Stimulated activated CD8-positive, alpha-beta memory T cell treated with anti-CD3 and anti-CD28 coated beads, Interleukin-4, amount 100 ng/mL, for 1 hour (primary cell): ENCODE measurements at places on chromosomes 16 and 17.

DNA sequence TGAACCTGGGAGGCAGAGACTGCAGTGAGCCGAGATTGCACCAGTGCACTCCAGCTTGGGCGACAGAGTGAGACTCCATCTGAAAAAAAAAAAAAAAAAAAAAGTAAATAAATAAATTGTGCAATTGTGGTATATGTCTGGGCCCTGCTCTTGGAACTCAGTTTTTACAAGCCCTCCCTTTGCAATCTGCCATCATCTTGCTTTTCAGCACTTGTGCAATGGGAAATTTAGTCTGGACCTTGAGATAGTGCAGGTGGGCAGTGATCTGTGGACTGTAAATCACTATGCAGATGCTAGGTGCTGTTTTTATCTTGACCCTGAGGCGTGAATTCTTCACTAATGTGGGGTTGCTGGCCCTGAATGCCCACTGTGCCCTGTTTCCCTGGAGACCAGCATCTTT lies 6.5 kb upstream of the RAP1GAP2 start:
- DNase-seq: no peak

GRCh38 chr16:71367241-71367976 lies 8.9 kb downstream of the CALB2 start:
- DNase-seq: no peak

- DNase-seq: no peak
These were observed 17.1 kb downstream of the PMP22 start for GRCh38 chr17:15247891-15248529.

DNA sequence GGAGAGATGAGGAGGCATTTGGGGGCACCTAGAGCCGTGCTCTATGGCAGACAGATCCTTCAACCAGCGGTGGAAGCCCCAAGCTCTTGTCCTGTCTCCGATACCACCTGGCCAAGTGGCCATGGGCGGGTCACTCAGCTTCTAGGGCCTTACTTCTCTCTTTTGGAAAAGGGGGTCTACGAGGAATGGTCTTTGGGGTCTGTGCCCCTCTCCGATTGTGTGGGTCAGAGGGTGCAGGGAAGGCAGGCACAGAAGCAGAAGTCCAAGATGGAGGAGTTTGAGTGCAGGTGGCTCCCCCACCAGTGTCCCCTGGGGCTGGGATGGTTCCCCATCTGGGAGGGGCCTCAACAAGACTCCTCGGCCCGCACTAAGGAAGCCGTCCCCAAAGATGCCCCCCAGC lies 116.7 kb downstream of the CCDC182 start:
- no peak for DNase-seq

GRCh38 chr16:85123891-85124635 lies 11.8 kb upstream of the CIBAR2 start:
- DNase-seq: no peak

GRCh38 chr17:41965694-41966462 lies 717 bp upstream of the CNP start:
- peak; percentile 41 for DNase-seq

DNA sequence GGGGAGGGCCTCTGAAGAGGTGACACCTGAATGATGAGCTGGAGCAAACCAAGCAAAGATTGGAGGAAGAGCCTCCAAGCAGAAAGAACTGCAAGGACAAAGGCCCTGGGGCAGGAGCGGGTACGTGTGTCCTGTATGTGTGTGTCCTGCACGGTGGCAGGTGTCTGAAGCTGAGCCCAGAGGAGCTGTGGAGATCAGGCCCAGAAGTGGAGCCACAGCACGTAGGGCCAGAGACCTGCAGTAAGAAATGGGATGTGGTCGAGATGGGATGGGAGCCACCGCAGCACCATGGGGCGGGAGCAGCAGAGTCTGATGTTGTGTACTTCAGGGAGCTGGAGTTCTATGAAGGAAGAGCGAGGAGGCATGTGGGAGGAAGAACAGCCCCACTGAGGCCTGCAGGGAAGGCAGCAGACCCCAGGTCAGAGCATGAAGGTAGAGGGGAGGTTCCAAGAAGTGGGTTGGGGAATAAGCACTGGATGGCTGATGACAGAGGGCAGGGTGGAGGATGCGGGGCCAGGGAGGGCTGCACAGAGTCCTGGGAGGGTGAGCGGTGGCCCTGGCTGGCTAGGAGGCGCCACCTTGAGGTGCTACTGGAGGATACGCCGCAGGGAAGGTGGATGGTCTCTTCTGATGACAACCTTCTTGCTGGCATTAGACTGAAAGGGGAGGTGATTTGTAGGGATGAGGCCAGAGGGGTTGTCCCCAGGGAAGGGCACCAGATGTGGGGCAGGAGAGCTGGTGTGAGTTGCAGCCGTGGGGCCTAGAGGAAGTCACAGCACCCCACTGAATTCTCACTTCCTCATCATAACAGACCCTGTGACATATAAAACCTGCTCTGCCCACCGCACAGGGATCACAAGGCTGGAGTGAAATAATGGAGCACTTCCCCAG lies 10.6 kb upstream of the CETP start:
- DNase-seq: peak; percentile 34

- no peak for DNase-seq
These were observed 37.2 kb downstream of the KCNJ2 start for GRCh38 chr17:70206361-70207010.

GRCh38 chr17:76968707-76969597 lies 100.7 kb downstream of the MGAT5B start:
- peak; percentile 16 for DNase-seq

DNA sequence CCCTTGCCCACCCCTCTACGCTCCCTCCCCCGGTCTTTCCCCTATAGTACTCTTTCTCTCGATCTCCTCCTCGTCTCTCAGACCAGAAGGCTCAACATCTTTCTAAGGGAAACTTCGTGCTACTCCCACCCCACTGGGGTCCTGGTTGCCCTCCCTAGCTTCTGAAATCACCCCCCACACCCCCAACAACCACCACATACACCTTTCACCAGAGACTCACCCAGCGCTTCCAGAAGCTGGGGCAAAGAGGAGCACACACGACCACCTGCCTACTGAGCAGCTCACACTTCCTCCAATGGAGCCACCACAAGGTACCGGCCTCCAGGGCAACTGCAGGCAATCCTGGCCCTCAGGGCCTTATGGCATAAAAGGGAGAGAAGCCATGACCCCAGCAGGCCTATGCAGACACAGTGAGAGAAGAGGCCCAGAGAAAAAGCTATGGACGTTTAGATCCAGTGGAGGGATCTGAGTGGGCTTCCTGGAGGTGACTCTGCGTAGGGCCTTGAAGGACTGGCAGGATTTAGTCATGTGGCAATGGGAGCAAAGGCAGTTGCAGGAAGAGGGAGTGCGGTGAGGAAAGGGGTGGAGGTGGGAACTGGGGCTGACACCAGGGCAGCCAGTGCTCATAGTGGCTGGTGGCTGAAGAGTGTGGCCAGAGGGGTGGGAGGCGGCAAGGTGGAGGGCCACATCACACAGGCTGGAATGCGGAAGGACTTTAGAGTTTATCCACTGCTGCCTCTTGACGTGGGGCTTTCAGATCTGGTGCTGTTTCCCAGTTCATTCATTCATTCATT lies 12.1 kb upstream of the TMEM92 start:
- no peak for DNase-seq

GRCh38 chr17:21001813-21002221 lies 41.0 kb downstream of the USP22 start:
- DNase-seq: no peak

DNA sequence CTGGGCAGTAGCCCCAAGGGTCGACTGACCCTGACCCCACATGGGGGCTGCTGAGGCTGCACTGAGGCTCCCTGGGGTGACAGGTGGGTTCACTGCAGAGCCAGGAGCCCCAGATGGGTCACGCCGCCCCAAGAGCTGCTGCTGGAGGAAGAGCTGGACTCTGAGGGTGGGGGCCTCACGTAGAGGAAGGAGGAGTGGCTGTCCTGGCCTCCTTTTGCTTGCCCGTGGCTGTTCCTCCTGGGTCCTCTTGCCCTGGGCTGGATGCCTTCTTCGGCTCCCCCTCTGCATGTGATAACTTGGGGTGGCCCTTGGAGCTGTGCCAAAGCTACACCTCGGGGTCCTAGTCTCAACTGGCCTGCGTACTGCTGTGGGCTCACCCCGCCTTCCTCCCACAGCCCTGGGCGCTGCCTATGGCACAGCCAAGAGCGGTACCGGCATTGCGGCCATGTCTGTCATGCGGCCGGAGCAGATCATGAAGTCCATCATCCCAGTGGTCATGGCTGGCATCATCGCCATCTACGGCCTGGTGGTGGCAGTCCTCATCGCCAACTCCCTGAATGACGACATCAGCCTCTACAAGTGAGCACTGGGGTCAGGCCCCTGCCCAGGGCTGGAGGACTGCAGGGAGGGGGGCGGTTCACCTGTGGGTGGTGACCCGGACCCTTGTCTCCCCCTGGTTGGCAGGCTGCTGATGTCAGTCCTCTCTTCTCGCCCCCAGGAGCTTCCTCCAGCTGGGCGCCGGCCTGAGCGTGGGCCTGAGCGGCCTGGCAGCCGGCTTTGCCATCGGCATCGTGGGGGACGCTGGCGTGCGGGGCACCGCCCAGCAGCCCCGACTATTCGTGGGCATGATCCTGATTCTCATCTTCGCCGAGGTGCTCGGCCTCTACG lies 1.1 kb upstream of the AMDHD2 start:
- no peak for DNase-seq

DNA sequence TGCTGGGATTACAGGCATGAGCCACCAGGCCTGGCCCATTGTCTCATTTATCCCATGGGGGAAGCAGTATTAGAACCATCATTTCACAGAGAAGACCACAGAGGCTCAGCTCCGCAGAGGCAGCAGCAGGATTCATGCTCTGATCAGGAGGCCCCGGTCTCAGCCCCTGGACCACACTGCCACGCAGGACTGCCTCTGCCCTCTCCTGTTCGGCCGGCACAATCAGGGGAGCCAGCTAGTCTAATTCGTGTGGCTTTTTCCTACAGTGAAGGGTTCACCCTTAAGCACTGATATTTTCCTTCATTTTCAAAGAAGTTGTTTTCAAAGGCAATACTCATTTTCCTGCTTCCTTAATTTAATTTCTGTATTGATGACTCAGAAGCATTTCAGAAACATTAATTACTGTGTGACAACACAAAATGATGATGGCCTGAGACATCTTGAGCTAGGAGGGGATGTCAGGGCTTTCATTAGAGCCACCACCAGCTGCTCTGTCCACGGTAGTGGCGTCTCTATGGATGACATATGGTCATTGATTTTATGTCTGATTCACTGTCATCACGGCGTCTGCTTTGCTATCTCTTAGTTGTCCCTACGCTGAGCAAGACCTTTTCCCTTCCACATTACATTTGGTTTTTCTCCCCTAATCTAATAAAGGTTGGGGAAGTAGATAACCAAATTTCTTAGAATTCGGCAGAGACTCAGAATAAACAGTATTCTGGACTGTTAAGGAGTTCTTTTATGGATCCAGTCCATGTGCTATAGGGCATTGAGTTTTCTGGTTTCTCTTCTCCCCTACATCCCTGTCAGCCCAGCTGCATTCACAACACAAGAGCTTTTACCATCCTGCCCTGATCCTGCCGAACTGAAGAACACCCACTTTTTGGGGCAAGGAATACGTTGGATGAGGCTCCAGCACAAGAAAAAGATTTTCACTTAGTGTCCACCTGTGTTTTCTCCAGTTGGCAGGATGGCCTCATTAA lies 314.0 kb downstream of the SLC39A11 start:
- no peak for DNase-seq

DNA sequence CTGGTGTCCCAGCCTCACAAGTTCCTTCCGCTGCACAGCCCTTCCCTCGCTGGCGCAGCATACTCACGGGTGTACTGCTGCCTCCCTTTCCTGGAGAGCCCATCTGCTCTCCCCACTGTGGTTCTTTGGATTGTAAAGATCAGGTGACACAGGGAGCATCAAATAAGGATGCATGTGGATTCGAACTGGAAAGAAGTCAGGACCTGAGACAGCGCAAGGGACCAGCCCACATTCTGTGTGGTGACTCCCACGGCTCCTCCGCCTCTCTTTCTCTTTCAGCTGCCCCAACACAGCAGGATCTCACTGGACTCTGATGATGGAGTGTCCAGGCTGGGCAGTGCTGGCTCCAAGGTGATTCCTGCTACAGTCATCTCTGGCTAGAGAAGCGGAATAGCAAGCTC lies 8.1 kb downstream of the LDAF1 start:
- no peak for DNase-seq

GRCh38 chr16:530111-530817 lies 2.8 kb downstream of the CAPN15 start:
- DNase-seq: no peak

GRCh38 chr16:4404247-4404966 lies 12.0 kb downstream of the CORO7 start:
- DNase-seq: no peak

DNA sequence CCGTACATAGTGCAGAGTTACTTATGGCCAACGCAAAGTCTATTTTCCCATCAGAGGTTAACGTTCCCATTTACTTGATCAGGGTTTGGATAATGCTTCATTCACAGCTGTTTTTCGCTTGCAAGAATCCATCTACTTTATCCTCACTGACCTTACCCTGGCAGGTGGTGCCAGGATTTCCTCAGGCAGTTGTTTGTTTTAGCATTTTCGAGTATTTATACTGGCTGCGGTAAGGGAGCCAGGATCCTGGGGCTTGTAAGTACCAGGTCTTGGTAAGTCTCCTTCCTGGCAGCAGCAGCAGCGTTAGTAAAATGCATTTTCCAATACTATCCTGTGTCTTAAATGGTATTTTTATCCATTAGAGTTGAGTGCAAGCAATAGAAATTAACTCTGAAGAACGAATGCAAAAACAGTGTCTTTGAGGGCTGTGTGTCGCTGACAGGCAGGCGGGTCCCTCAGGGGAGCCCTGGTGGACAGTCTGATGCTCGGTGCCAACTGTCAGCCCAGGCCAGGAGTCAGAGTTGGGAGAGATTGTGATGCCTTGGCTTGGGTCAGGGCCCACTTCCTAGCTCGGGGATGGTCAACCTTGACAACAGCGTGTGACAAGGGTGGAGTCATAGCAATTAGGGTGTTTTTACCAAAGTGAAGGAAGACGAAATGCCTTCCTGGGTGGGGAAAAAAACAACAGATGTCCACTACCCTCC lies 92.4 kb upstream of the HSBP1 start:
- no peak for DNase-seq

- DNase-seq: no peak
These were observed 1.0 kb upstream of the CA7 start for GRCh38 chr16:66843191-66843590.

- no peak for DNase-seq
These were observed 204.2 kb upstream of the FOXF1 start for GRCh38 chr16:86306011-86306644.

DNA sequence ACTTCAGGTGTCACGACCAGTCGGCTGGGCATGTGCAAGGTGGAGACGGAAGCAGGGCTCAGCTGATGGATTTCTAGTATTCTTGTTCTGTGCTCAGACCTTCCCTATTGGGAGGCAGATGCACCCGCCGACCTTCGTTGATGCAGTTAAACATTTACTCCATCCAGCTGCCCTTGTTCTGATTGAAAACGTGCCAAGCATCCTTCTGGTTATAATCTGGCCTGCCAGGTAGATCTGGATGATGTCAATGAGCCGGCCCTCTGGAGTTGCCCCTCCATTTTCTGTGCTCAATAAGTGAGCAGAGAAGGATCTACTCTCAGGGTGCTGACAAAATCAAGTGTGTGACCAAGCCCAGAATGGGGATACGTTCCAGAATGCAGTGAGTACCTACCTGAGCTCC lies 38.3 kb downstream of the CCDC182 start:
- DNase-seq: no peak

- DNase-seq: no peak
These were observed 129.4 kb downstream of the TANGO6 start for GRCh38 chr16:68972720-68973119.

- no peak for DNase-seq
These were observed 138.3 kb downstream of the SOCS1 start for GRCh38 chr16:11117576-11118211.

GRCh38 chr16:10940501-10941079 lies 1.7 kb downstream of the DEXI start:
- DNase-seq: no peak

GRCh38 chr17:2146132-2146871 lies 91.4 kb downstream of the HIC1 start:
- DNase-seq: no peak
